ENCODE measurements at places on chromosomes 5 and 9.

DNA sequence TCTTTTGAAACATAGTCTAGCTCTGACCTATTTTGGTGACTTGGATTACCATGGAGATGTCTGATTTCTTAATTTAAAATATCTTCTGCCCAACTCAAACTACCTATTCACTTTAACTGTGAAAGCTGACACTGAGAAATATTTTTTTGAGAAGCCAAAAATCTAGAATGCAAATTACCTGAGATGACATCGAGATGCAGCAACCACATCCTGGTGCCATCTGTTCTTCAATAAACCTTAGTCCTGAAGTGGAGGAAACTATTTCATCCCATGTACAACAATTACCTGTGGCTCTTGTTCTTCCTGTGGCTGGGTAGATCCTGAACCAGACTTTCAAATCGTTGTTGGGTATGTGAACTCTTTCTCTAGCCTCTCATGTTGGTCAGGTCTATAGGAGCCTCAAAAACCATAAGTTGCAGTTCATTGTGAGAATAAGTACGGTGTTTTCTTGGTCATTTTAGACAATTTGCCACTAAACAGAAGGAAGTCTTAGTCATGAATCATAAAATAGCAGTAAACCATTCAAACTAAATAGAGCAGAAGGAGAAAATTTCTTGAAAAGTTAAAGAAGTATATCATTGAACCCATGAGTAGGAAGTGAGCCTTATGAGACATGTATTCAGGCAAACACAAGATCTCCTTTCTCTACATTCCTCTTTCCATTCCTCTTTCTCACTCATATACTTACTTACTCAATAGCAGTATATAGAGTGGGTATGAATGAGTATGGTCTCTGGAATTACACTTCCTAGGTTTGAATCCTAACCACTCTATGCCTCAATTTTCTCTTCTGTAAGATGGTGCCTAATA lies 176.0 kb downstream of the HMHB1 start:
- DNase-seq: no peak

GRCh38 chr5:50733741-50734140 lies 67.3 kb downstream of the PARP8 start:
- no peak for DNase-seq

DNA sequence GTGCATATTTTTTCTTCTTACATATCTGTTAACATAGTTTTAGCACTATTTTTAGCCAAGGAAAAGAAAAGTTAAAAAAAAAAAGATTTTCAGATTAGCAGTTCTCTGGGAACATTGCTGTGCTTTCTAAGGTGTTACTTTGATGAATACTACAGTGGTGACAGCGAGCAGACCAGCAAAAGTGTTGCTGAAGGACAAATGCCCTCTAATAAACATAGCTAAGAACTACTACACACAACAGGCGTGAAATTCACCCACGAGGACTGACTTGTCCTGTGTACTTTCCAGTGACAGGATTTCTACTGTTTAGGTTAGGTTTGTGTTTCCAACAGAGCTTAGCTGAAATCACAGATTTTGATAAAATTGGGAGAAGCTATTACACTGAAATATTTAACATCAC lies 153.8 kb downstream of the HCN1 start:
- no peak for DNase-seq

DNA sequence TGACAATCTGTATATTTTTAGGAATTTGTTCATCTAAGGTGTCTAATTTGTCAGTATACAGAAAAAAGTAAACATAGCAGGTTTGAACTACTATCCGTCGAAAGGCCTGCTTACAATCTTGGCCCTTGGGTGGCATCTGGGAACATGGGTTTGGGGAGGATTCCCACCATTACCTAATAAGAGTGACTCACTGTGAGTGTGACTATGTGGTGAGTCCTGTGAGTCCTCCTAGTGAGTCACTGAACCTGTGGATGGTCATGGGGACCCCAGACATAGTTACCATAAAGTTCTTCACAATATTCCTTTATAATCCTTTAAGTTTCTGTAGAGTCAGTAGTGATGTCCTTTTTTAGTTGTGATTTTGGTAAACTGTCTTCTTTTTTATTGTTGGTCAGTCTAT lies 37.0 kb downstream of the RNF130 start:
- DNase-seq: no peak

DNA sequence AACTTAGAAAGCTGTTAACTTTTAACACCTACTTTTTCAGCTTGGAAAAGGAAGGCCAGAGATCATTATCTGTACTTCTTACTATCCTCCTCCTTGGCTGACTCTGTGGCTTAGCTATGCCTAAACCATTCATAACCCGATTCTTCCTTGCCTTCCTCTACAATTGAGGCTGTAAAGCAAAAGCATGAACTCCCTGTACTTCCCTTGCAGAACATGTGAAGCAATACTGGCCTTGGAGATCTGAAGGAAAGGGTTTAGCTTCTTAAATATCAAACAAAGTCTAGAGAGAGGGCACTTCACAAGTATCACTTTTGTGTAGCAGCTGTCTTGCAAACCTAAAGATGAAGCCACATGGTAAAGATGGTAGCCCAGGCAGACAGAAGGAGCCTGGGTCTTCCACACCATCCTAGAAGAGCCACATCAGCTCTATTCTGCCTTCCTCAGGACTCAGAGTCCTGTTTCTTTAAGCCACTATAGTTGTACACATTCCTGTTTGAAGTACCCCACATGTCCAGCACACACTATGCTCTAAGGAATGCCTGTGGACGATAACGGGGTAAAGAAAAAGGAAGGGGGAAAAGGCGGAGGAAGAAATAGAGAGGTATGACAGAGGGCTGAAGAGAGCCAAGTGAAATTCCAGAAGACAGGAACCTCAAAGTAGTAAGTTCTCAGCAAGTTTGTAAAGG lies 169.2 kb downstream of the SLIT3 start:
- no peak for DNase-seq

- DNase-seq: no peak
Measured at GRCh38 chr9:89513837-89514236, 15.9 kb upstream of the SEMA4D start.

GRCh38 chr5:52725065-52725746 lies 62.5 kb upstream of the ITGA1 start:
- peak; percentile 22 for DNase-seq

Data from stimulated activated CD4-positive, alpha-beta T cell treated with anti-CD3 and anti-CD28 coated beads, Interleukin-4, amount 100 ng/mL, for 48 hours (primary cell).